ENCODE measurements at places on chromosomes 11 and 22. TPM values are rescaled to one million over a fixed set of nuclear protein-coding genes. Genes with fewer than 3 reads are reported as not detected.

- no peak overlapping the region for H3K4me3 ChIP-seq
- peaks cover 5% of the 10 kb centered on the region for H3K36me3 ChIP-seq
- H3K4me1 ChIP-seq = peaks cover 7% of the 10 kb centered on the region
- peaks cover 23% of the 10 kb centered on the region for H3K27me3 ChIP-seq
- H3K27ac ChIP-seq = no peak overlapping the region
- DNase-seq = no peak
Observed at GRCh38 chr22:48277868-48278581, 1515.6 kb downstream of the TBC1D22A start.

GRCh38 chr11:17722000-17722643 lies 2.8 kb downstream of the MYOD1 start:
- peaks cover 77% of the 10 kb centered on the region for H3K27me3 ChIP-seq
- no peak overlapping the region for H3K4me3 ChIP-seq
- no peak overlapping the region for H3K27ac ChIP-seq
- no peaks in the 10 kb centered on the region for H3K4me1 ChIP-seq

- H3K27me3 ChIP-seq = no peaks in the 10 kb centered on the region
- peaks cover 4% of the 10 kb centered on the region for H3K4me1 ChIP-seq
- H3K27ac ChIP-seq = no peak overlapping the region
- no peak for DNase-seq
Observed at GRCh38 chr11:72039031-72039855, 40.5 kb downstream of the IL18BP start.

The NPAS4 gene
- total RNA-seq = 0.63 TPM

GRCh38 chr22:32494971-32495370 lies 20.4 kb downstream of the FBXO7 start:
- H3K36me3 ChIP-seq = peaks cover 46% of the 10 kb centered on the region
- H3K27ac ChIP-seq = no peak overlapping the region
- no peak overlapping the region for H3K4me3 ChIP-seq
- no peaks in the 10 kb centered on the region for H3K27me3 ChIP-seq
